ENCODE measurements at places on chromosomes 6 and 20.

GRCh38 chr6:128686084-128686483 lies 165.7 kb upstream of the PTPRK start:
- no peak for DNase-seq

- no peak for DNase-seq
Observed at GRCh38 chr20:35275741-35276251, 2.1 kb downstream of the MMP24OS start.

DNA sequence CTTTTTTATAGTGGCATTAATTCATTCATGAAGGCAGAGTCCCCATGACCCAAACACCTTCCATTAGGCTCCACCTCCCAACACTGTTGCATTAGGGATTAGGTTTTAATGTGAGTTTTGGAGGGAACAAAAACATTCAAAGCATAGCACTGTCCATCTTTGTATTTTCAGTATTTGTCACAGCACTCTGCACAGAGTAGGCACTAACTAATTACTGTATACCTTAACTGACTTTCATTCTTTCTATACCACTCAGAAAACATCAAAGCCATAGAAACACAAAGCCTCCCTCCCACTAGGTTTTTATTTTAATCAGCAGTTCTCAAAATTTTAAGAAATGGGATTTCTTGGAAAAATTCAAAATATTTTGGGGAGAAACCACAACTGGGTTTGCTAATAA lies 21.8 kb upstream of the AHI1 start:
- no peak for DNase-seq

DNA sequence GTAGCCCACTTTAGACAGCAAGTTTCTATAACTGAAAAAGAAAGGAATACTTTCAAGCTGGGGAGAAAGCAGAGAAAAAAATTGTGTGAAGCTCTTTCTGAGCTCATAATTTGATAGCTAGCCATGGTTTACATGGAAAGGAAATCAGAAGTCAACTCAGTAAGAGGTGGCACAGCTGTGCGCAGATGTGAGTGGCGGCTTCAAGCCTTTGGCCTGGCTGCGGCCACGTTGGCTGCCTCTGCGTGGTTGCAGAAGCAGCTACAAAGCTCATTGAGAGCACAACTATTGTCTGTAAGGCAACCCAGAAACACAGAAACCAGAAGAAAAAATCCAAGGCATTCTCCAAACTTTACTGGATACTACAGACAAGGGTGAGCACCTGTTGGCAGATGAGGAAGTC lies 136.9 kb downstream of the SASH1 start:
- DNase-seq: no peak

DNA sequence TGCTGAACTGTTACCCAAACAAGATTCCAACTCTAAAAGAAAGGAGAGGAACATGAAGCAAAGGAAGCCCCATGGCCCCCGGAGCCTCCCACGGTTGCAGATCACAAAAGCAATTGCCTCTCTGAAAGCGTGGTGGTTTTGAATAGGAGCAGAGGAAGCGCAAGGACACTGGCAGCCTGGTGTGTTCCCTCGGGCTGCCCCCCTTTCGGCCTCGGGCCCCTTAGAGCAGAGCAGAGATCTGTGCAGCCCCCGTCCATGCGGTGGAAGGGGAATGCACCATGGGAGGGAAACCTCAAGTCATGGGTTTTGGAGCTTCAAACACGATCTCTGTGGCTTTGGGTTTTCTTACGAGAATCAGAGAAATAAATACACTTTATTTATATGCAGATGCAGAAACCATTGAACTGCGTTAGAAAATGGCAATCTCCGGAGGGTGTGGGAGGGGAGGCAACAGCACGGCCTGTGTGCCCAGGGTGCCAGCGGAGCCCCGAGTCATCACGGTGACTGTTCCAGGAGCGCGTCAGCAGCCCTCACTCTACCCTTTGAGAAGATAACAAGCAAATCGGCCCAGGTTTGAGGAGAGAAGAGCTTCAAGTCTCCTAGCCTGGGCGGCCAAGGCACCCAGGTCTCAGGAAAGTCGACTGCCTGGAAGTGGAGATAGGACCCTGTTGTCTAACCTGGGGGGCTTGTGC lies 20.5 kb downstream of the FOXF2 start:
- no peak for DNase-seq

- DNase-seq: peak; percentile 30
Observed at GRCh38 chr6:126716032-126716431, 376.1 kb downstream of the CENPW start.

DNA sequence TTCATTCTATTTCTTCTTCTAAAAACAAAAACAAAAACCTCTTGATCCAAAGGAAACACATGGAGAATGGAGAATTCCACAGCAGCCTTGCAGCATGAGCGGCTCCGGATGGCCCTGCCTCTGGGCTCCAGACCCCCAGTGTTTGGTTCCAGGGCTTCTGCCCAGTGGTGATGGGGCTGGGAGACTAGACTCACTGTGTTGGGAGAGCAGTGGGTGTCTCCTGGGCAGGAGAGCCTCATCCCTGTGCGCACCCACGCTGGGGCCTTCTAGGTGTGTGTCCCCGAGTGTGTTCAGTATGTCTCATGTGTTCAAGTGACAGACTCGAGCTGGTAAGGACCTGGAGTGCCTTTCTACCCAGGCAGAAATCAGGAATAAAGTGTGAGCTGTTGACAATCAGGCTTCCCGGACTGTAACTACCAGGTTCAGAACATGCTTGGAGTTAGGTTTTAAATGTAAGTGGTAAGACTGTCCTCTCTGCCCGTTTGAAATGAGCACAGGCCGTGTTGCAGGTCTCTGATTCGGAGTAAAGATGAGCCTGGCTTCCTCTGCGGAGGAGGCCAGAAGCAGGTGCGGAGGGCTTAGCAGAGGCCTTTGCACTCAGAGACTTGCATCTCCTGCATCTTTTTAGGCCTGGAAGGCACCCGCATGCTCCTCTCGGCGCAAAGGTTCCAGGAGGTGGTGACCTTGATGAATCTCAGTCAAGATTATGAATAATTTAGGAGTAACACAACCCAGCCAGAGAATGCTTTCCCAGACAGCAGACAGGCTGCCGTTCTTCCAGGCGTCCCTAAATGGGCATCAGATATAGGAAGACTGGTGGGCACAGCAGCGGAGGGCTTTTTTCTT lies 253.6 kb downstream of the CDH26 start:
- no peak for DNase-seq

DNA sequence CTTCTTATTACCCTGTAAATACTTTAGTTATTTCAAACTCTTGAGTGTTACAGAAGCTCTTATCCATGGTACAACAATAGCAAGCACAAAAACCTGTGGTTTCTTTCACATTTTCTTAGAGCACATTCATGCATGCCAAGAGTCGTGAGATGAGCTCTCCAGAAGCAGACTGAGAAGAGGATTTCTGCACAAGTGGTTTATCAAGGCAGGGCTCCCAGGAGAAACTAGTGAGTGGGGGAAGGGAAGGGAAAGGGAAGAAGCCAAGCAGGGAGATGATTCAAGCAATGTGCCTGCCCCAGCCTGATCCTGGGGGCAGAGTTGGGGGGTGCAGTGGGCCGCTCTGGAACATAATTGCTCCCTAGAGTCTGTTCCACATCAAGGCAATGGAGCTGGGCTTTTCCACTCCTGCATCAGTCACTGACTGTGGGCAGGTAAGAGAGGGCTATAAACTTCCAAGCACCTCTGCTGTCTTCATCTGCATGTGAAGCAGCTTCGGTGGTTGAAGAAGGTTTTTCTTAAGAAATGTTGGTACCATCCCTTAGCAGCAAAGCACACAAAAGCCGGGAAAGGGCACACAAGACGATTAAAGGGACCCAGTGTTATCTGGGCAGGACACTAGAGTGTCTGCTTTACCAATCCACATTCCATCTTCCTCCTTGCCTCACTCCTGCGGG lies 152.1 kb downstream of the PLCB4 start:
- DNase-seq: peak; percentile 65

DNA sequence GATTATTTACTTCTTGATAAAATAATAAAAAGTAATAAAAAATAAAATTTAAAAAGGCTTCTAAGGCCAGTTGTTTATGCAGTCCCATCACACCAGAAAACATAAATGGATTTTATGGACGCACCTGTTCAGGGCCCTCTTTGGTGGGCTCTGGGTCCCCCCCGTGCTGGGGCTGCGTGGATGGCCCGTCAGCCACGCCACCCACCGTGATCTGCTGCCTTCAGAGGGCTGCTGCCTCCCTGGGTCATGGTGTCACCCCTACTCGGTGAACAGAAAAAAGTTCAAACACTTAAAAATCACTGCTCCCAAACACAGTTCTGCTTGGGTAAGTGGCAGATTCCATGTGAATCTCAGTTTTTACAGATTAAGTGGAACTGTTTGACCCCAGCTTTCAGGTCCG lies 447.6 kb upstream of the AGPAT4 start:
- DNase-seq: no peak

DNA sequence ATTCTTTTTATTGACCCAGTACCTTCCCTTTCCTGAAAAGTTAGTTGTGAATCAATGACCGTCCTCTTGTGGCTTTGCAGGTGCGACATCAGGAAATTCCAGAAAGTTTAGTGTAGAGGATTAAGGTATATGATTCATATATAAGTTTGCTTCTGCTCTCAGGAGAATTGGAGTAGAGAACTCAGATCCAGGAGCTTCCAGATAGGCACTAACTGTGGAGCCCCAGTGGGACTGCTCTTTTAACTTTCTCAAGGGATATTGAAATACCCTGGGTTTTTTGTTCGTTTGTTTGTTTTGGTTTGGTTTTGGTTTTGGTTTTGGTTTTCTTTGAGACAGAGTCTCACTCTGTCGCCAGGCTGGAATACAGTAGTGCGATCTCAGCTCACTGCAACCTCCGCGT lies 9.5 kb downstream of the TAAR2 start:
- DNase-seq: no peak

GRCh38 chr6:2859185-2859700 lies 17.6 kb upstream of the SERPINB1 start:
- no peak for DNase-seq

DNA sequence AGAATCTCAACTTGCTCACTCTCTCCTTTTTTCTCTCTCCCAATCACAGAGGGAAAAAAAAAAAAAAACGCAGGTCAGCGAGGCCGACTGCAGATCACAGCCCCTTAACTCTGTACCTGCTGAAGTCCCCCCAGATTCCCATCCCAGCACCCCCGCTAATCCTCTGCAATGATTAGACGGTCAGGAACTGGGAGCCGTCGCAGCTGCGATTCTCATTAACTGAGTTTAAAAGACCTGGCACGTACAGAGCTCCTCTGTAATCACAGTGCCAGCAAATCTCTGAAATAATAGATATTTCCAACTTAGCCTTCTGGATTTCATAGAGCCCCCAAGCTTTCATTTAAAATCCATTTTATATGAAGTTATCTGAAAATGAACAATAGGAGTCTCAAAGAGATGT lies 84.4 kb downstream of the ANKRD60 start:
- DNase-seq: no peak

DNA sequence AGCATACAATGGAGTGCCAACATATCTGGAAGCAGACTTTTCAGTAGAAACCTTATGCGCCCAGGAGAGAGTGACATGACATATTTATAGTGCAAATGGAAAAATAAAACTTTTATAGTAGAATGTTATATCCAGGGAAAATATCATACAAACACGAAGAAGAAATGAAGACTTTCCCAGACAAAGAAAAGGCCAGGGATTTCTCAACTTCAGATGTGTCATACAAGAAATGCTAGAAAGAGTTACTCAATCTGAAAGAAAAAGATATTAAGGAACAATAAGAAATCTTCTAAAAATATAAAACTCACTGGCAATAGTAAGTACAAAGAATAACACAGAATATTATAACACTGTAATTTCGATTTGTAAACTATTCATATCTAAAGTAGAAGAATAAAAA lies 1269.3 kb downstream of the GRIK2 start:
- no peak for DNase-seq

DNA sequence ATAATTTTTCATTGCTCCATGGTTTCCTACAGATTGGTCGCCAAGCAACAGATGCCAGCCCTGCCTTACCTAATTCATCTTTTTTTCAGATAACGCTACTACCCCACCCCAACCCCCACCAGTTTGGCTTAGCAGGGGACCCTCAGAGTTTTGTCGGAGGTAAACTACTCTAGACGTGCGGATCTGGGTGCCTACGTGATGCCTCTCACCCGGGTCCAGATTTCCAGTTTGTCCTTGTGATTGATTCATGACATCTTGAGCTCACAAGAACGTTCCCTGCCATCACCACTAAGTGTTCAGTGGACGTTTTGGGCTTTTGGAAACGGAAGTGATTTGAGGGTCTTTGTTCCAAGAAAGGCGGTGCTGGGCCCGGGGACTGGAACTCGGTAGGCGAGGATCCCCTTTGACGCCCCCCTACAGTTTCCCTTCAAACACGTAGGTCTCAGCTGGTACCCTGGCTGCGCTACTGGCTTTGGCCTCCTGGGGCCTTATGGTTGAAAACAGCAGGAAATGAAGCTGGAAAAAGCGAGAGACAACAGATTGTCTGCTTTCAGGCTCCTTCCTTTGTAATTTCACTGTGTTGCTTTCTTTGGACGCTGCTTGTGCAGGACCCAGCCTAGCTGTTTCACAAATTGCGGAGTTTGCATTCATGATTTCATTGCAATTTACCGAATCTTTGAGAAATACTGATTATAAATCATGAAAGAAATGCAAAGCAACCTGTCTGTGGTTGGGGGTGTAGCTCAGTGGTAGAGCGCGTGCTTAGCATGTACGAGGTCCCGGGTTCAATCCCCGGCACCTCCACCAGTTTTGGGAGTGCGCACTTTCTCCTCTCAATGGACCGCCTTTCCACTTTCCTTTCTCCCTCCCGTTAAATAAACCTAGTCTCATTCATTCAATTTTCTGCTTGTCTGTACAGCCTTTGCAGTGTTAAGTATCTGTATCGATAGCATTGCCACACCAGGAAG lies 81.0 kb downstream of the GPX5 start:
- DNase-seq: peak; percentile 62

- DNase-seq: no peak
Observed at GRCh38 chr20:23387118-23387443, 25.1 kb downstream of the GZF1 start.

DNA sequence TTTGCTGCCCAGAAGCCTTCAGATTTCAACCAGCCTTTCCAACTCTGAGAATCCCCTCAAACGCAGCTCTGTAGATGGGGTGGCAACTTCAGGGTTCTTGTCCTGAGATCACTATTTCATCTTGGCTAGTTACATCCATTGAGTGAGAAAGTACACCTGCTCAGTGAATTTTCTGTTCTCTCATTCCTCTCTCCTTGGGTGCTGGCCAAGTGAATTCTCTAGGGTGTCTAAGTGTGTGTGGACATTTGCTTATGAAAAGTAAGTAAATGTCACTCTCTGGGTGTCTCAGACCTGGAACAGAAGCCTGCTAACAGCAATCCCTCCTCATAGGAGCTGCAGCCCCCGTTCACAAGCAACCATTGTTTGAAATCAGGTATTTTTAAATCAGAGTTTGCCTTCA lies 3.8 kb downstream of the RIN2 start:
- no peak for DNase-seq

DNA sequence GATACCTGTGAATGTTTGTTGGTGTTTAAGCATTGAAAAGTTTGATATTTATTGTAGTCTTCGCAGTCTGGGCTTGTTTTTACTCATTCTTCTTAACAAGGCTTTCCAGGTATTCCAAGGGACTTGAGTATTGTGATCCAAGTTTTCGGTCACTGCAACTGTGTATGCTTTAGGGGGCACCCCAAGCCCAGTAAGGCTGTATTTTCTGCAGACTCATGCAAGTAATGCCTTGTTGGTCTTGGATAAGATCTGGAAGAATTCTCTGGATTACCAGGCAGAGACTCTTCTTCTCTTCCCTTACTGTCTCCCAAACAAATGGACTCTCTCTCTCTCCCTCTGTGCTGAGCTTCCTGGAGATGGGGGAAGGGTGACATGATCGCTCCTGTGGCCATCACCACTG lies 82.1 kb downstream of the RFPL4B start:
- no peak for DNase-seq

Data from AG20443 (cell line).